ENCODE measurements at places on chromosomes 4 and X. TPM values are rescaled to one million over a fixed set of nuclear protein-coding genes. Genes with fewer than 3 reads are reported as not detected.

The ZNF674 gene
- polyA plus RNA-seq: 2.1 TPM

The FBXL5 gene
- polyA plus RNA-seq: 50.4 TPM

The GLRB gene
- polyA plus RNA-seq: 1.0 TPM

DNA sequence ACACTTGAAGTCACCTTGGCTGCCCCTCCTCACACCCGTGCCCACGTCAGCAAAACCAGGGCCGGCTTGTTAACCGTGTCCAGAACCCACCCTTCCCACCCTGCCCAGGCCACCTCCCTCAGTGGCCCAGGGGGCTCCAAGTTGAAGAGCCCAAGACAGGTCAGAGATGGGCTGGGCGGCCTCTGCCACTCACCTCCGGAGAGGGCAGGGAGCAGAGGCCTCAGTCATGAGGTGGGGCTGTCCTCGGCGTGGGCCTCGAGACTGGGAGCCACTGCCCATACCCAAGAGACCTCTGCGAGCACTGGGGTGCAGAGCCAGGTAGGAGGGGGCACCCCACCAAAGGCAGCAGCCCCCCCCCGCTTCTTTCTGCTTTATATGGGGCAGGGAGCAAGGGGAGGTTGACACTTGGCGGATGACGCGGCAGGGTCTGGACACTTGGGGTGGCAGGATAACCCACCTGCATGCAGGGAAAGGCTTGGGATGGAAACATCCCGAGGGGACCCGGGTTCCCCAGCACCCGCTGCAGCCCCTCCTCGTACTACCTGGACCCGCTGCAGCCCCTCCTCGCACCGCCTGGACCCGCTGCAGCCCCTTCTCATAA is 38.0 kb upstream of the SPON2 start:
- DNase-seq: no peak

DNA sequence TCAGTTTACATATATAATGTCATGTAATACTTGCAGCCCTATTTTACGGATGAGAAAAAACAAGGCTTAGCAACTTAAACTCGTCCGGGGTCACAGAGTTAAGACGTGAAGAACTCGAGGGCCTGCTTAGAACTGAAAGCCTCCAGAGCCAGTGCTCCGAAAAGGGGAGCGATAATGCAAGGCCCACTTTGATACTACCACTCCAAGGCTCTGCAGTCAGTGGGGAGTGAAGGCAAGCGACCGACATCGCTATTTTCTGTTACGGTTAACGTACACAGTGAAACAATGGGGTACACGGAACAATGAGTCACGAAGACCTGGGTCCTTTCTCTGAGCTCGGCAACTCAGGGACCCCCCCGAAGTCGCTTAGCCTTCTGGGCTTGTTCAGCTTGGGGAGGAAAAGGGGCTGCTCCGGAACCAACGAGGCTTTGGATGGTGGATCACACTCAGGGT is 965 bp downstream of the PPA2 start:
- DNase-seq: no peak

GRCh38 chr4:181006499-181007260 is 1236.5 kb upstream of the TENM3 start:
- DNase-seq: no peak

- no peak for DNase-seq
Measured at GRCh38 chr4:76546759-76547742, 112.0 kb downstream of the SHROOM3 start.

Data from keratinocyte (primary cell).